ENCODE measurements at places on chromosomes 7 and 10. TPM values are rescaled to one million over a fixed set of nuclear protein-coding genes. Genes with fewer than 3 reads are reported as not detected.

DNA sequence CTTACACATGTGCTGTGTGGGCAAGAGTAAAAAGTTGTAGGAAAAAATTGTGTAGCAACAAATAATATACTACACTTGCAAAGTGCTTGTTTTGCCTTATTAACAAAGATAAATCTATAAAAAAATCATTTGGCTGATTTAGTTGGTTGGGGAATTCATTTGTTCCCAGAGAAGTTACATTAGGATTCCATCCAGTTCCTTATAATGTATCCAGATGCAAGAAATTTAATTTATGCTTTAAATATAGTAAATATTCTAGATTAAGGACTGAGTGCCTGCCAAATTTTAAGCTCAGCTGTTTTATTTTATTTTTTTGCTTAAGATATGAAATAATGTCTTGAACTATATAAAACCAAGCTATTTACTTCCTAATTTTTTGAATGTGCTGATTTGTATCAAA lies 1169.9 kb downstream of the NXPH1 start:
- DNase-seq = no peak

ANKRD30A gene
- not detected for total RNA-seq

PTEN gene
- total RNA-seq = 60.1 TPM

NME8 gene
- total RNA-seq = not detected

DNA sequence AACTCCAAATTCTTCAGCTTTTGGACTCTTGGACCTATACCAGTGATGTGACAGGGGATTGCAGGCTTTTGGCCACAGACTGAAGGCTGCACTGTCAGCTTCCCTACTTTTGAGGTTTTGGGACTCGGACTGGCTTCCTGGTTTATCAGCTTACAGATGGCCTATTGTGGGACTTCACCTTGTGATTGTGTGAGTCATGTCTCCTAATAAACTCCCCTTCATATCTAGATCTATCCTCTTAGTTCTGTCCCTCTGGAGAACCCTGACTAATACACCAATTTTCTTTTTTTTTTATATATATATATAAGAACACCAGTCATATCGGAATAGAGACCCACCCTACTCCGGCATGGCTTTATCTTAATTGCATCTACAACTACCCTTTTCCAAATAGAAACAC lies 166.8 kb downstream of the ETV1 start:
- DNase-seq = no peak

DNA sequence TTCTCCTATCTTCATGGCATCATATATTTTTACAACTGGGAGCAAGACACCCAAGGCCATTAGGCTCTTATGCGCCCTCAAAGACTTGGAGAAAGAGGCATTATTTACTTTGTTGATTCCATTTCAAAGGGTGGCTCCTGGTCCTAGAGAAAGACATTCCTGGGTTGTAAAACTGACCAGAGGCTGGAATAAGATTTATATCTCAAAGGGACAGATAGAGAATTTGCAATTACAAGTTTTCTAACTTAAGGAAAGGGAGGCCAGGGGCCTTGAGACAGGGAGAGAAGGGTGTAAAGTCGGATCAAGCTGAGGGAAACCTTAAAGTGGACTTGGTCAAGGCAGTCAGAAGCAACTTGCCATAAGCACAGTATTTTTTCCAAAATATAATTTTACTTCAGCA lies 1086.0 kb downstream of the SORCS3 start:
- DNase-seq = no peak

DNA sequence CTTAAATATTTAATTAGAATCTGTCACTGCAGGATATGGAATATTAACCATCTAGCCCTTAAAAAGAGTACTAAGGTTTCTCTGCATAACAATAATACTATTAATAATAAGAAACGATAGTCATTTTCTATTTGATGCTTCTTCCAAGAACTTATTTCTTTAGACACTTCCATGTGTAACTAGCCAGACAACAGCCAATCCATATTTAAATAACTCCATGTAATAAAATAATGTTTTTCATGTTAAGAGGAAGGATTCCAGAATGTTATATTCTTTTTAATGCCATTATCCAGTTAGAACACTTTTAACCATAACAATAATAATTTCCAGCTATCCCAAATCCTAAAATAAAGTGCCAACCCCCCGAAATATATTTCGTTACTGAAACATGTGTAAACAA lies 170.1 kb upstream of the WNT16 start:
- DNase-seq = no peak

RNLS gene
- 0.60 TPM for total RNA-seq

DNA sequence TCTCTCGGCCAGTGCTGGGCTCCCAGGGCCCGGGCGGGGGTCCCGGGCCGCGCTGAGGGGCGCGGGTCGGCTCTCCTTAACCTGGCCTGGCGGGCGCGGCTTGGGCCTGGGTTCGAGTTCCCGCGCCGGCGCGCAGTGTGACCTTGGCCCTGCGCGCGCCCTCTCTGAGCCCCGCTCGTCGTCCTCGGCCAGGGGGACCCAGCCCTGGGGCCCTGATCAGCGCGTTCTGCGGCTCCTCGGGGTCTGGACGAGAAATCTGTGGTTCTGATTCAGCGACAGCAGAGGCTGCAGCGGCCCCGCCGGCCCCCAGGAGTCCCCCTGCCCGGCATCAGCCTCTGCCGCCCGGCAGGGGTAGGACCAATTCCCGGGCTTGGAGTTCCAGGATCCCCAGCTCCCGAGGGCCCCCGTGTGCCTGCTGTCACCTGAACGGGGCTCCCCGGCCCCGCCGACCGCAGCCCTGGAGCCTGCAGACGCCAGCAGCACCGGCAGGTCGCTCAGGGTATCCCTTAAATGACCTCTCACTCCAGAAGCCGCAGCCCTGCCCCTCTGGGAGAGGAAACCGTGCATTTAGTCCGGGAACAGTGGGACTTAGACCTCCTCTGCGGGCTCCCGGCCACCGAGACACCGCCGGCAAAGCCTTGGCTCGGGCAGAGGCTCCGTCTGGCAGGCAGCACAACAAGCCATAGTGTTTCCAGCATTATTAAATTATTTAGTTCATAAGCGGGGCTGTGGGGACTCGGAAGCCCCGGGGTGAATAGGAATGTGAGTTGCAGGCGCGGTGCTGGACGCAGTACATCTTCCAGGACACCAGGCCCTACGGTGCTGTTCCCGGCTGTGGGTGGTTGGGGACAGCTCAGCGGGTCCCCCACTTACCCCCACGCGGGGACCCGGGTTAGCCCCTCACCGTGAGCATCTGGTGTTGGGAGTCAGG lies 572 bp downstream of the CHST12 start:
- DNase-seq = peak; percentile 55

- no peak for DNase-seq
These were observed 137.4 kb upstream of the RNF32 start for GRCh38 chr7:156503196-156503595.

DNA sequence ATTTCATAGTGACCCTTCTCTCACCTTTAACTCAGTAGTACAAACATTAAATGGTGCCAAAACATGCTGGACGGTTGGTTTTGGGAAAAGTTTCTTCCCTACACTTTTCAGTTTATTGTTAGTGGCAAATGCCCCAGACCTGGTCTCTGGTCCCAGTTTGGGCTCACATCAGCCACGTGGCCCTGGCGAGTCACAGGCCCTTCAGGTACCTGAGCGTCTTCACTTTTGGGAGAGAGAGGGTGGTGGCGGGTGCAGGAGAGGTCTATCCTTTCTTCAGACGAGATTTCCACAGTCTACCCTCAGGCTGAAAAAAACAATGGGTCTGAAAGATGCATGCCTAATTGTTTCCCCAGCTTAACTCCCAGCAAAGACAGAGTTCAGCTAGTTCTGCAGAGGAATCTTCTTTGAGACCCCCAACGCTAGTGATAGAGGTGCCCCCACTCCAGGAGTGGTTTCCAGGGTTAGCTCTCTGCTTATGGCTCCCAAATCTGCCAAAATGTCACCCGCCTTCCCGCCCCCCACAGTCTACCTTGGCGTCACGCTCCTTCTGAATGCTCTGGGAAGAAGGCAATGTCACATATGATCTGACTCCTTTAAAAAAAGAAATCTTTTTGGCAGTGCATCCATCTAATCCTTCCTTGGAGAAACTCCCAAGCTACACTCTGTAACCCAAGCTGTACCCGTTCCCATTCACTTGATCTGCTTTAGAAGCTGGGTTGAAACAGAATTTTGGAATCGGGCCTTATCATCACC lies 384.8 kb upstream of the FOXK1 start:
- DNase-seq = no peak

- DNase-seq = peak; percentile 71
These were observed 6.0 kb downstream of the WDR37 start for GRCh38 chr10:1061930-1062774.

DNA sequence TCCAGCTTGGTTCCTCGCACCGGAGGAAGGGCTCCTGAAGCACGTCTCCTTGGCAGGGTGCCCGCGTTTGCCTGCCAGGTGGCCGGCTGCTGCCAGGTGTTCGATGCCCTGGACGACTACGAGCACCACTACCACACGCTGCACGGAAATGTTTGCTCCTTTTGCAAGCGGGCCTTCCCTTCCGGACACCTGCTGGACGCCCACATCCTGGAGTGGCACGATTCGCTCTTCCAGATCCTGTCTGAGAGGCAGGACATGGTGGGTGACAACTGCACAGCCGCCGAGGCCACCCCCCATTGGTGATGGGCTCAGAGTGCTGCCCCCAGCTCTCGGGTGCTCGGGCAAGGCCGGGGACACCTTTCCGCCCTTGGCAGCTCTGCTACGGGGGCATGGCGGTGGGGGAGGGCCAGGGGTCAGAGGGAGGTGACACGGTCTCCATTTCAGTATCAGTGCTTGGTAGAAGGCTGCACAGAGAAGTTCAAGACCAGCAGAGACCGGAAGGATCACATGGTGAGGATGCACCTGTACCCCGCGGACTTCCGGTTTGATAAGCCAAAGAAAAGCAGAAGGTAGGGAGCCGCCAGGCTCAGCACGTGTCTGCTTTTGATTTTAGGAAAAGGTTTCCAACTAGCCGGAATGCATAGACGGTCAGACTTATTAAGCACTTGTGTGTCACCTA lies 1.1 kb downstream of the ZNF511 start:
- DNase-seq = no peak

DNA sequence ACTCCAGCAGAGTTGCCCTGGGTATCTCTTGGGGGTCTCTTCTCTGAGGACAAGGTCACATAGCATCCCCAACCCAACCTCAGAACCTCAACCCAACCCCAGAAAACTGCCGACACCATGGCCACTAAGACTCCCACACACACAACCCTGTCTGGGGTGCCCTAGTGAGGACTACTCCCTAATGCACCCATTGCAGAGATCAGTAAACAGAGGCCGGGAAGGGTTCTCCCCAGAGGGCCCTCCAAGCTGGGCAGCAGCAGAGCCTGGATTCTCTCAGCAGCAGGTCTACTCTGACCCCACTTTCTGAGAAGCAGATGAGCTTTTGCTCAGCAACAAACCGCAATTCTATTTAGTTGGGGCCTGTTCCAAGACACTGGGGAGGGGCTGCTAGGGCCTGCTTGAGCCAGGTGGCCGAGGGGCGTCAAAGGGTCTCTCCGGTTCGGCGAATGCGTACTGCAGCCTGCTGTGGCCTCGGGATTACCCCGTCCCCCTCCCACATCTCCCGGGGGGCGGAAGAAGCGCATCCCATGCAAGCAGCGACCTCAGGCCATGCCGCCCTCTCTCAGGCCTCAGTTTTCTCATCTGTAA lies 828 bp downstream of the OGDHL start:
- DNase-seq = no peak

OR9A2 gene
- not detected for total RNA-seq

DNA sequence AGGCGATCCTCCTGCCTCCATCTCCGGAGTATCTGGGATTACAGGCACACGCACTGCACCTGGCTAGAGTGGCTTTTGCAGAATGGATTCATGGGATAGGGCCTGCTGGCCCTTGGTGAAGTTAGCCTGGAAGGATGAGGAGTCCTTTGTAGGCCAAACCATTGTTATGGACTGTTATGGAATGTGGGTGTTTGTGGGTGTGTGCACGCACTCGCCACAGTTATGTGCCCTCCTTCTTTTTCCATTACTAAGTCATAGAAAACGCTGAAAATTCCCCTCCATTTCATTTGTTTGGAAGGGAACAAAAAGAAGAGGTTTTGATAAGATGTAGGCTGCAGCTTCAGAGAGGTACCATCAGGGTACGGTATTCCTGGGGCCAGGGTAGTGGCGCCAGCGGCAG lies 15.0 kb downstream of the ZNF862 start:
- DNase-seq = peak; percentile 11

- no peak for DNase-seq
These were observed 181.3 kb downstream of the IMMP2L start for GRCh38 chr7:111380945-111381344.

CHST3 gene
- 5.4 TPM for total RNA-seq

- DNase-seq = no peak
These were observed 46.3 kb downstream of the CNNM1 start for GRCh38 chr10:99375426-99375825.

GRCh38 chr10:34922138-34922537 lies 107.0 kb upstream of the PARD3 start:
- no peak for DNase-seq

- no peak for DNase-seq
These were observed 3.1 kb downstream of the CNPY1 start for GRCh38 chr7:155543011-155543876.

GPR85 gene
- 0.20 TPM for total RNA-seq

SDK1 gene
- total RNA-seq = 0.79 TPM

DNA sequence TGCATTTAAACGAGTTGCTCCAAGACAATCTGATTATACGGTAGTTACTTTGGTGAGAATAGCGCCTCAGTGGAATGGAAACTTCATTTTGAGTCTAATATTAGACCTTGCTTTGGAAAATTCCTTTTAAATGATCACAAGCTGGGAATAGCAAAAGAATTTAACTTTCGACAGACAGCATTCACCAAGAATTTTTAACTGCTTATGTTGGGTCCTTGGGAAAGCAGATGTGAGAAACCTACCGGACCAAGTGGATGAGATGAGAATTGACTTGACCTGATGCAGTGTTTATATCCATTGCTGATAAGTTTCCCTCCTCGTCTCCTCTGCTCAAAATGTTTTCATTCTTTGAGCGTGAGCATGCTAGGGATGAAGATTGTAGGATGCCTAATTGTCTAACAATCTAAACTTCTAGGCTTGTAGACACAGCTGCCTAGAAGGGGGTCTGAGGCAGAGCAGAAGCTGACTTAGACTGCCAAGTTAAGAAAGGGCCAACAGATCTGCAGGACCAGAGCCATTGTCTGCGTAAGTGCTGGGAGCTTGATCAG lies 126.9 kb downstream of the CNNM2 start:
- DNase-seq = no peak

GRCh38 chr10:70137927-70138883 lies 5.6 kb upstream of the AIFM2 start:
- DNase-seq = no peak

ZNF467 gene
- 5.0 TPM for total RNA-seq

GRCh38 chr7:129462420-129462819 lies 28.2 kb downstream of the STRIP2 start:
- DNase-seq = no peak

DNA sequence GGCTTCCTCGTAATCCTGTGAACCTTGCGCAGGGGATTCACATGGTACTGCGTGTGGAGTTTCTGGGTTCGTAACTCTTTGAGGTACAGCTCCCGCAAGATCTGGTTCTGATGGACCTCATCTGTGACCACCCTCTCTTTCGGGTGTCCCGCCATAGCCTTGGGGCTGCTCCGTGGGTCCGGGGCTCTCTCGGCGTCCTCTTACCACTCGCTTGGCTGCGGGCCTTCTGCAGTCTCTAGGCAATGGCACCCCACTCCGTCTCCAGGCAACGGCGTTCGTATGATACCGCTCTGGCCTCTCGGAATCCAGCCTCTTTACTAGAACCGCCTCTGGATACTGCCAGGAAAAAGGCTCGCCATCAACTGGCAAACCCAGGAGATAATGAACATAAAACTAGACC lies 54.7 kb upstream of the AMPH start:
- DNase-seq = no peak

Data from lung microvascular endothelial cell (primary cell).